ENCODE measurements at places on chromosomes 2 and 18.

GRCh38 chr2:204686406-204686805 is 141.1 kb downstream of the PARD3B start:
- no peak for DNase-seq

DNA sequence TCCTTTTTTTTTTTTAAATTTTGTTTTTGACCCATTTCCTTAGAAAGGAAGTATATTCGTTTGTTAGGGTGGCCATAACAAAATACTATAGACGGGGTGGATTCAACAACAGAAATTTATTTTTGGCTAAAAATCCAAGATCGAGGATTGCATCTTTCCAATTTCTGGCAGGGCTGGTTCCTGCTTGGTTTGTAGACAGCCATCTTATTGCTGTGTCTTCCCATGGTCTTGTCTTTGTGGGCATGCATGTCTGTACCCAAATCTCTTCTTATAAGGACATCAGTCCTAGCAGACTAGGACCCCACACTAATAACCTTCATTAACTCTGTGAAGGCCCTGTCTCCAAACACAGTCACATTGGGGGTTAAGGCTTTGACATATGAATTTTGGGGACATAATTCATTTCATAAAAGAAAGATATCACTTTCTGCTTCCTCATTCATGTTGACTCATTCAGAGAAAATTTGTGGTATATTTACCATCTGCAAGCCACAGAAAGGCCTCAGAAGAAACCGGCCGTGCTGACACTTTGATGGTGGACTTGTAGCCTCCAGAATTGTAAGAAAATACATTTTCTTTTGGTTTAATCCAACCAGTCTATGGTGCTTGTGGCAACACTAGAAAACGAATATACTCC is 262.1 kb downstream of the LPIN1 start:
- no peak for DNase-seq

GRCh38 chr18:78611869-78612268 is 367.7 kb upstream of the SALL3 start:
- no peak for DNase-seq

DNA sequence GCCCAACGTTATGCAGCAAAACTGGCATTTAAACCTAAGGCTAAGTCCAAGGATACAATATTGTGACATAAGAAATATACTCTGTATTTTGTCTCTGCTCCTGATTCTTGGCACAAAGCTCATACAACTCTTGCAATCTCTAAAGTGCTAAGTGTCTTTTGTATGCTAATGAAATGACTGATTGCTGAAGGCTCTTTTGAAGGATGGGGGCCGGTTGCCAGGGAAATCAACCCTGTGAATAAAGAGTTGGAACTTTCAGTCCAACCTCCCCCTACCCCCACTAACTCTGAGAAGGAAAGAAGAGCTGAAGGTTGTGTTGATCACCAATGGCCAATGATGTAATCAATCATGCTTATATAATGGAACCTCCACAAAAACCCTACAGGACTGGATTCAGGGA is 40.3 kb downstream of the SESTD1 start:
- DNase-seq: no peak

- DNase-seq: no peak
Measured at GRCh38 chr2:1504311-1504750, 91.1 kb downstream of the TPO start.

DNA sequence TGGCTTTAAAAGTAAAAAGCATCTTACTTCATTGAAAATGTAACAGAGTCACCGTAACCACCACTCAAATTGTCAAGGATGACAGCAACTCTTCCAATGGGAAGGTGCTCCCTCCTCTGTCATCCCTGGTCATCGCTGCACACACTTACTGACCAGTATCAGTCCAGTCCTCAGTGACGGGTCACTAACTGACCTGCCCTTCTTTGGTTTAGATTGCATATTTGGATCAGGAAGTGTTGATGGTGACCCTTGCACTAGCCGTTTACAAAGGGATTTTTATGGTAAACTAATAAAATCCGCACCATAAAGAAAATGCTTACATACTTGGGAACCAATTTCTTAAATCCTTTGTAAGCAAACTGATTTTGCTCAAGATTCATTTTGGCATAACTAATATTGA is 141.9 kb upstream of the ACAA2 start:
- no peak for DNase-seq

- no peak for DNase-seq
Measured at GRCh38 chr2:218859988-218860831, 605 bp downstream of the WNT6 start.

DNA sequence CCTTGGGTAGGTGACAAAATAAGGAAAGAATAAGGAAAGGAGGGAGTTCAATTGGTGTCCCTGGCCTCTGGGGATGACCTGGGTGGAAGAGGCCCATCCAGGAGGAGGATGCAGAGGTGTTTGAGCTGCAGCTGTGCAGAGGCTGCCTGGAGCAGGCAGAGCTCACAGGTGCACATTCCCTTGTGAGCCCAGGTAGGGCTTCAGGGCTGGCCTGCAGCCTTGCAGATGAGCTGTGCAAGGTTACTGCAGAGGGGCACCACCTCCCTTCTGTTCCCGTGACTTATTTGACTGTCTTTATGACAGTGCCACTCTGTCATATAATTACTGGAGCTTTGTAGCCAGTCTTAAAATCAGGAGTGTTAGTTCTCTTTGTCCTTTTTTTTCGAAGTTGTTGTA is 263.2 kb upstream of the HS6ST1 start:
- no peak for DNase-seq

DNA sequence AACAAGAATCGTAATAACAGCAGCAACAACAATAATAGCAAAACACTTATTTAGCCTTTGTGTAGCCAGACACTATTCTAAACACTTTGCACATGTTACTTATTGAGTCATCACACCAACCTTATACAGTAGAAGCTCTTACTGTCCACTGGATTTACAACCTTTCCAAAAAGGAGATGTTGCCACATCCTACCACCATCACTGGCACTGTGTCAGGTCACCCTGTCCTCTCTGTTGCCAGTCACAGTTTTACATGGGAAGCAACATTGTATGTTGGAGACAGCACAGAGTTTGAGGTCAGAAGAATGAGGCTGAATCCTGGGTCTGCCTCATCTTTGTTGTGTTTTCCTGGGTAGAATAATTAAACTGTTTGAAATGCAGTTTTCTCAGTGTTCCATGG is 201.4 kb upstream of the EPAS1 start:
- no peak for DNase-seq

GRCh38 chr2:173397539-173397938 is 42.9 kb downstream of the CDCA7 start:
- DNase-seq: no peak
